ENCODE measurements at places on chromosomes 11 and 22.

- no peak for DNase-seq
Measured at GRCh38 chr11:36007127-36007655, 63.3 kb downstream of the LDLRAD3 start.

GRCh38 chr11:57584341-57584740 is 13.1 kb upstream of the SERPING1 start:
- DNase-seq: no peak

- DNase-seq: no peak
Measured at GRCh38 chr11:27358296-27358695, 4.7 kb downstream of the CCDC34 start.

DNA sequence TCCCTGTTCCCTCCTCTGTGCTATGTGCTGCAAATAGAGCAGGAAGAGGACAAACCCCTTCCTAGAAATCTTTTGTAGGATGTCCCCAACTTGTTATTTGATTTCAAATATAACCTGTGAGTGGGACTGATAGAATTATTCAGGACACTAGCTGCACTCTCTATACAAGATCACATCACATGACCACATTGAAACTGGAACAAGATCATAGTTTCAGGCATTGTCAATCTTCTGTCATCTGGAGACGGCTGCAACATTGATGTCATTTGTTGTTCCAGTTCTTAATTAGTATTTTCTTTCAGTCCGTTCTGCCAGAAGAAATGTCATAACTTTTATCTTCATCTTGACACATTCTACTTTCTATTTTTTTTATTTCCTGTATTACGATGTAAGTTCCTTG is 89.3 kb downstream of the GRIA4 start:
- DNase-seq: no peak

- DNase-seq: no peak
Measured at GRCh38 chr11:33615751-33616150, 84.9 kb downstream of the C11orf91 start.

- DNase-seq: no peak
Measured at GRCh38 chr11:65251476-65251875, 10.3 kb upstream of the POLA2 start.

GRCh38 chr11:118485273-118485672 is 42.0 kb upstream of the TTC36 start:
- no peak for DNase-seq
